ENCODE measurements at places on chromosomes 16 and 17.

GRCh38 chr16:9205661-9206060, 114.2 kb downstream of the HAPSTR1 start:
- no peak for DNase-seq

DNA sequence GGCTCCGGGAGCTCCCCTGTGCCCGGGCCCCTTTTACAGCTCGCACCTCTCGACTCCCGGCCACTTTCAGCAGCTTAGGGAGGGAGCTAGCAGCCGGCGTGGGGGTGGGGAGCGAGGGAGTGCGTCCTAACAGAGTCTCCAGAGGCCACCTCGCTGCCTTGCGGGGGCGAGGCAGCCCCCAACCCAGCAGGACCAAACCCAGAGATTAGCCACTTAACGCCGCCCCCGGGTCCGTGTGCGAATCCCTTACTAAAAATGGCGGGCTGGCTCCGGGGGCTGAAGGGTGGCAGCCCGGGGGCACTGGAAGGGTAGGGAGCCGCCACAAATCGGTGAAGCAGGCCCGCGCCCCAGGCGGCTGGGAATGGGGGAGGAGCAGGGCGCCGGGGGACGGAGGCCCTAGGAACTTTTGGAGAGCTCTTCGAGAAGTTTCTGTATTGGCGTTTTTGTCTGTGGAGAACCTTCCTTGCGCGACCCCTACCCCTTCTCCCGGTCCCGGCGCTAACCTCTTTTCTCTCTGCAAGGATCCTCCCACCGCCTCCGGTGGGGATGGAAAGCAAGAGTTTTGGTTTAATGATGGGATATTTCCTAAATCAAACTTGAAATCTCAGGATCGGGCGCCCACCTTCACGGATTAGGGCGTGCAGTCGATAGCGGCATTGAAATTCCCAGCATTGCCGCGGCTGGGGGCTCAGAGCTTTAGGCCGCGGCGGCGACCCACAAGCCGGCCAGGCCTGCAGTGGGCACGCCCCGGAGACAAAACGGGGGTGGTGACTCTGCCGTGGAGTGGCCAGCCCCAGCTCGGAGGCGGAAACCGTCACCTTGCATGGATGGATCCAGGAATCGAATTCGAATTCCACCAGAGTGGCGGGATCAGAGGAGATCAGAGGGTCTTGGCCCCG, 793 bp upstream of the IRX3 start:
- no peak for DNase-seq

- DNase-seq: no peak
These were observed 18.4 kb downstream of the HS3ST6 start for GRCh38 chr16:1899641-1900451.

DNA sequence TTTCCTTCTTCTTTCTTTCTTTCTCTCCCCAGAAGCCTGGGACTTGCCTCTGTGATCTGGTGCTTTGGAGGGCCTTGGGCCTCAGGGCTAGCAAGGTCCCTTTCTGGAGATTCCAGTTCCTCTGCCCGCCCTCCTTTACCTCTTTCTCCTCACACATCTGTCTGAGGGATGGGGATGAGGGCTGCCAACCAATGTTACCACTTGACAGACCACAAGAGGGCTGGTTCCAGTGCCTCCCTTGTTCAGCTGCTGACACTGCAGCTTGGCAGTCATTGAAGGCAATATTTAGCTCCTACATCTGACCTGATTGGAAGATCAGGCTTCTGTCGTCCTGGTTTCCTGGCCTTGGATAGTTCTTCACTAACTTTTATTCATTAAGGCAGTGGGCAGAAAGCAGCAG, 3.6 kb upstream of the ZNF652 start:
- peak; percentile 14 for DNase-seq

- no peak for DNase-seq
These were observed at the start of gene PIGQ for GRCh38 chr16:569445-570254. PIGQ (plus strand) TSS chr16:569968; CDS start chr16:574075, 4,107 bp downstream.

DNA sequence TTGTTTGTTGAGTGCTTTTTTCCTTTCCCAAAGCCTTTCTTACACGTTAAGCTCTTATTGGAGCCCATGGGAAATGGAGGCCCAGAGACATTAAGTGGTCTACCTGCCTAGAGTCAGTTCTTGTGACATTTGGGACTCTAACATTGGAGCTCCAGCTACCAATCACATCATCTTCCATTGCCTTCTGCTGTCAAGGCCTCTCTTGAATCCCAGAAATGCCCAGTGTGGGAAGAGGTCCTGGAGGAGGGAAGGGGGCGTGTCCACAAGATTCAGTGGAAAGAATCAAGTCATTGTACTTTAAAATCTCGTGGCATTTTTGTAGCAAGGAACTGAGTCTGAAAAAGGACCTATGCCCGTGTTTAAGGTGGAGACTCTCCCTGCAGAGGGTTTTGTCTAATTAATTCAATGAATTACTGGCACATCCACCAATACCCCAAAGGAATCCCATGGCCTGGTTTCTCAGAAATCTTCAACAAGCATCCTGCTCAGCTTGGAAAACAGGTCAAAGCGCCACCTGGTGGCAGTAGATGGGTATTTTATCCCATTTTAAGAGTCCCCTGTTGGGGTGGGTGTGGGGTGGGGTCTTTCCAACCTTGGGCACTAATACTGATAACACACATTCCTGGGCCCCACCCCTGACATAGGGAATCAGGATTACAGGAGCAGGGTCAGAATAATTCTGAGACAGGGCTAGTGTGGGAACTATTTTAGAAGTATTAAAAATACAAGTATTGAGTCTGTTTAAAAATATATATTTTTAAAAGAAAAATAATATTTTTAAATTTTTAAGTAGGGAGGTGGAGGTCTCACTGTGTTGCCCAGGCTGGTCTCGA, 24.6 kb downstream of the GPT2 start:
- DNase-seq: peak; percentile 61

DNA sequence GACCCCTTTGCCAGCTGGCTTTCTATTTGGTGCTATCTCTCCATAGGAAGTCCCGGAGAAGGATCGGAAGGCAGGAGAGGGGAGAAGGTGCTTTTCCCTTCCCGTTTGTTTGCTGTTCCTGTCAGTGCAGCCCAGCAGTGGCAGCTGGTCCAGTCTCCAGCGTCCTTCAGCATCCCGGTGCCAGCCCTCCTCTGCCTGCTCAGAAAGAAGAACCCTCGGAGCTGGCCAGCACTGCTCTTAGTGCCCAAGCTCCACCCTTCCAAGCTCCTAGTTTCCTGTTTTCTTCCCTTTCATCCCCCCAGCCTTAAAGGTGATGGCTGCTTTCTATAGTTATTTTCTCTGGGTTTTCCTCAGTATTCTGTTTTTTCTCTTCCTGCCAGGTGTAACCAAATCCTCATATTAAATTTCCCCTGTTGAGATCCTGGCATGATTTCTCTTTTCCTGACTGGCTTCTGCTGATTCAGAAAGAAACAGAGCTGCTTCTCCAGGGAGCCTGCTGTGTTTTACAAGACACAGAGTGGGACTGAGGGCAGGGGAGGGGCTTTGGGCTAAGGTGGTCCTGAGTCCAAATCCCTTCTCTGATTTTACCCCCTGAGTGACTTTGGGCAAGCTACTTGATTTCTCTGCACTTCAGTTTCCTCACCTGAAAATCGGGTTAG, 186.8 kb downstream of the COPRS start:
- DNase-seq: no peak

DNA sequence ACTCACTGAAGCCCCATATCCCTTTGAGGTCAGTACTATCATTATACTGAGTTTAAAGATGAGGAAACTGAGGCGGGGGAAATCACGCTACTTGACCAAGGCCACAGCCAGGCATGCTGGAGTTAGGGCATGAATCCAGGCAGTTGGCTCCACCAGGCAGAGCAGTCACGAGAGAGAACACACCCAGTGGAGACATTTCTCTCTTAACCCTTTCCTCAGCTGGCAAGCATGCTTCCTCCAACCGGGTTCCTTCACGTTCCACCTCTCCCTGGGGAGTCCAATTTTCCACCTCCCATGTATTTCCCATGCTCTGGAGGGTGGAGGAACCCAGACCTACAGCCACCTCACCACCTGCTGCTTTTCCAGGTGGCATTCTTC, 32.8 kb downstream of the VAC14 start:
- no peak for DNase-seq

DNA sequence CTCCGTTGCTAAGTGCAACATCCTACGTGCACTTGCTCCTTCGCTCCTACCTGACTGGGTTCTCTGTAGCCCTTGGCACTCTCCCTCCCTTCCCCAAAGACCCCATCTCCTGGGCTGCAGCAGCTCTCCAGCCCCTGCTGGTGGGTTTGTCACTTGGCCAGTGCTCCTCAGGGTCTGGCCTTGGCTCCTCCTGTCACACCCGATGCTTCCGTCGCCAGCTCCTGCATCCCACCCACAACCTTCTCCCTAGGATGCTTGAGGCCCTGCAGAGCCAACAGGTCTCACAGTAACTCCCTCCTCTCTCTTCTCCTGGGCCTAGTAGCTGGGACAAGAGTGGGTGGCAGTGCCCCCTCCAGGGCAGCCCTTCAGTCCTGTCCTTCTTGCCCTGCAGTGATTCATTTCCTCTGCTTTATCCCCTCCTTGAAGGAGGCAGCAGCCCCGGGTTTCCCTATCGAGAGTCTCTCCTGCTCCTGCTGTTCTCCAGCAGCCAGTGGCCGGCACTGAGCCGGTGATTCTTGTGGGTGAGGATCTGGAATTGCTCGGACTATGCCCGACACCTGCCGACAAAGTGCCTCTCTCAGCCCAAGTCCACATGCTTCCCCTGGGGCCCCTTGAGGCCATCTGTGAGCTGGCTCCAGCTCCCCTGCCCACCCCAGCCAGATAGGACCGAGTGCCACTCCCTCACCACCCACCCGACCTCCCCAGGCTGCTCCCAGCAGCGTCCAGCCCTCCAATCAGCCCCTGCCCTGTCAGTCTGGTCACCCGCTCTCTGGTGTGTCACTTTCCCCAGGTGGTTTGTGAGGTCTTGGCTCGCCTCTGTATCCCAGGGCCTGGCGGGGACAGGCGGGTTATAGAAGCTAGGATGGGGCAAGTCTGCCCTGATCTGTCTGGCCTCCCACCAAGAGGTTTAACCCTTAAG, 3.8 kb downstream of the LITAFD start:
- DNase-seq: no peak

GRCh38 chr16:2664574-2664982, 17.7 kb upstream of the KCTD5 start:
- no peak for DNase-seq

DNA sequence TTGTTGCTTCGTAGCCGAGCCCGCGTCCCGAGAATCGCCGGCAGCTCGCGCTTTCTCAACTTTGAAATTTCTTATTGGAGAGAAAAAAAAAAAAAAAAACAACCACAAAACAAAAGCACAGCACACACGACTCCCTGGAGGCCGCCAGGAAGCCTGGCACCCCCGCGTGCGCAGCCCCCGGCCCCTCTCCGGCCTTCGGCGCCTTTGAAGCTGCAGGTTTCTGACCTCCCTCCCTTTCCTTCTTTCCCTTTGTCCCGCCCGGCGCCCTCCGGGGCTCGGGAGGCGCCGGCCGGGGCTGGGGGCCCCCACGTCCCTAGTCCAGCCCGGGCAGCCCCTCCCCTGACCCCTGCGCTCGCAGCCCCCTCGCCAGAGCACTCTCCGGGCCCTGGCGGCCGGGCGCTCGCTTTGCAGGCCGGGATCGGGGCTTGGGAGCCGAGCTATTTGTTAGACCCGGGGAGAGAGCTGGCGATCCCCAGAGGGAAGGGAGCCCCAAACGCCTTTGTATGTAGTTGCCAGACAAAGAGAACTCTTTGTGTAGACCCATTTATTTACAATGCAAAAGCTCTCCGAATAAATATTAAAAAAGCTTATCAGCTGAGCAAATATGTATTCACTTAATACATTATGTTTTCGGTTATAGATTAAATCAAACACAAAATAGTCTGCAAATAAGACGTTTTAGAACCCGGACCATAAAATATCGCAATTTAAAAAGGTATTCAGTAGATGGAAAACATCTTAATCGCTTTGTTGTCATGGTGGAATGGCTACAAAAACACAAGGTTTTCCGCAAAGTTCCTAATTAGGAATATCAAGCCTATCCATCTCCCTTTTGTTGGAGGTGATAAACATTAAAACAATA, 2.3 kb downstream of the BAHCC1 start:
- DNase-seq: no peak

GRCh38 chr17:74807441-74807840, 31.3 kb upstream of the NAT9 start:
- DNase-seq: no peak

- DNase-seq: no peak
These were observed 92.1 kb downstream of the WDR59 start for GRCh38 chr16:74892574-74893461.

GRCh38 chr16:72877374-72878028, 170.4 kb downstream of the ZFHX3 start:
- no peak for DNase-seq

GRCh38 chr16:27245276-27246172, 23.0 kb downstream of the NSMCE1 start:
- no peak for DNase-seq

GRCh38 chr16:1167276-1168107, 14.6 kb downstream of the CACNA1H start:
- DNase-seq: peak; percentile 73

DNA sequence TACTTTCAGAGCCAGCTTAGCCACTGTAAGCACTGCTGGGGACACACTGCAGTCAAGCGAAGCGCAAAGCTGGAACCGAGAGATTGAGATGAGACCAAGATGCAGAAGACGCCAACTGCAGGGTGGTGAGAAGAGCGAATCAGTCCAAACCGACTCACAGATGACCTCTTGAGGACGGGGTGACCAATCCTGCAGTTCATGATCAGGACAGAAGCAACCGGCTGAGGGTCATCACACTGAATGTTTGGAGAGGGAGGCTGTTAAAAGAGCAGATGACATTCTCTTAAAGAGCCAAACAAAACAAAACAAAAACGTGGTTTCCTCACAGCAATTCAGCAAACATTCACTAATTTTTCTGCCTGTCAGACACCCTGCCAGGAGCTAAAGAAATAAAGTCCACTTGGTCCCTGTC, 8.5 kb downstream of the HASPIN start:
- no peak for DNase-seq

- no peak for DNase-seq
These were observed 2.4 kb upstream of the TCAP start for GRCh38 chr17:39662551-39663339.

DNA sequence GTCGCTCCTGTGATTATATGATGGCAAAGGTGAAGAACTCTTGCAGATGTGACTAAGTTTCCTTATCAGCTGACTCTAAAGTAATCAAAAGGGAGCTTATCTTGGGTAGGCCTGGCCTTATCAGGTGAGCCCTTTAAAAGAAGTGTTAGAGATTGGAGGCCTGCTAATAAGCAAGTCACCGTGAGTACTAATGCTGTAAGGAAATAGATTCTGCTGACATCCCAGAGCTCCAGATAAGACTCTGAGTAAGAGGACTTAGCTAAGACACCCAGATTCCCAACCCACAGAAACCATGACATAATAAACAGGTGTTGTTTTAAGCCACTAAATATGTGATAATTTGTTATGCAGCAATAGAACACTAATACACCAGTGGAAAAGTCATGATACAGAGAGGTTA, 99.9 kb upstream of the FAM20A start:
- no peak for DNase-seq

DNA sequence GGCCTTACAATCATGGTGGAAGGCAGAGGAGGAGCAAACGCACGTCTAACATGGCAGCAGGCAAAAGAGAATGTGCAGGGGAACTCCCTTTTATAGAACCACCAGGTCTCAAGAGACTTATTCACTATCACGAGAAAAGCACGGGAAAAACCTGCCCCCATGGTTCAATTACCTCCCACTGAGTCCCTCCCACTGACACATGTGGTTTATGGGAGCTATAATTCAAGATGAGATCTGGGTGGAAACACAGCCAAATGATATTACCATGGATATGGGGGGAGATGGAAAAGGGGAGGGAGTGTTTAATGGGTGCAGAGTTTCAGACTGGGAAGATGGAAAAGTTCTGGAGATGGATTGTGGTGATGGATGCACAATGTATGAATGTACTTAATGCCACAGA, 23.0 kb downstream of the TEKT5 start:
- no peak for DNase-seq

GRCh38 chr16:31200821-31201568, 1.6 kb downstream of the PYCARD start:
- DNase-seq: no peak

GRCh38 chr17:67359960-67360791, 6.2 kb downstream of the PSMD12 start:
- no peak for DNase-seq

Measured in hypothalamus (tissue), 51 donors.